ENCODE measurements at places on chromosomes 5 and 9. TPM values are rescaled to one million over a fixed set of nuclear protein-coding genes. Genes with fewer than 3 reads are reported as not detected.

The BNC2 gene
- total RNA-seq: 7.6 TPM

The MSMP gene
- total RNA-seq: not detected

The ANKRD31 gene
- 0.45 TPM for total RNA-seq

The WWC1 gene
- 183 TPM for total RNA-seq

The F12 gene
- total RNA-seq: 5.7 TPM

The KIF4B gene
- 0.14 TPM for total RNA-seq

The BTNL8 gene
- 0.87 TPM for total RNA-seq

The GFI1B gene
- total RNA-seq: 0.45 TPM

The RFESD gene
- 1.6 TPM for total RNA-seq

The ADGRD2 gene
- total RNA-seq: 0.31 TPM

The C9orf152 gene
- 0.48 TPM for total RNA-seq

The LRRC70 gene
- total RNA-seq: 1.1 TPM

The INSL4 gene
- 0.29 TPM for total RNA-seq

The SUSD3 gene
- total RNA-seq: 1.5 TPM

The NEUROG1 gene
- total RNA-seq: 3.7 TPM

The PDCD1LG2 gene
- total RNA-seq: not detected

The ADAMTSL1 gene
- total RNA-seq: 6.0 TPM

The IFNA17 gene
- not detected for total RNA-seq

The ABCA2 gene
- 44.7 TPM for total RNA-seq

The FOXB2 gene
- total RNA-seq: 0.24 TPM

The HEMGN gene
- total RNA-seq: not detected

The ASPN gene
- not detected for total RNA-seq

The IFNB1 gene
- total RNA-seq: not detected

The GABRA6 gene
- not detected for total RNA-seq

The CATSPER3 gene
- 0.74 TPM for total RNA-seq

The PCDHGA1 gene
- total RNA-seq: 0.74 TPM

The PLEKHG4B gene
- total RNA-seq: 46.6 TPM

The TMEFF1 gene
- 9.5 TPM for total RNA-seq

The ECSCR gene
- total RNA-seq: not detected

Data from type B pancreatic cell (in vitro differentiated cells).